RCC 7860 (cell line): ENCODE measurements at places on chromosomes 13 and 19.
A peak's percentile ranks its signal among the peaks of the same experiment; 100 is the strongest.

DNA sequence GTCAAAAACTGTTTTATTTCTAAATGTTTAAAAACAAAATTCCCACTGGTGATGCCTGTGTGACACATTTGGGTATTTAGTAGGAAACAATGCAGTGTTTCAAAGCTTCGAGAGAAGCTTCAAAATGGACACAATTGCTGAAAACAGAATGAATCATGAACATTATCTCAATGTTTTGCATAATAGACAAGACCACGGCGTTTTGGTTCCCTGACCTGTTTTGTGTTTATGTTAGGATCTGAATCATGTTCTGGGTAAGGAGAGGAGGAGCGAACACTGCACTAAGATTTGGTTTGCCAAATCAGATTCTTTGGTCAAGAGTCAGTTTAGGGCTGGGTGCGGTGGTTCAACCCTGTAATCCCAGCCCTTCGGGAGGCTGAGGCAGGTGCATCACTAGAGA lies 42.2 kb downstream of the IFT88 start:
- no peak for DNase-seq

DNA sequence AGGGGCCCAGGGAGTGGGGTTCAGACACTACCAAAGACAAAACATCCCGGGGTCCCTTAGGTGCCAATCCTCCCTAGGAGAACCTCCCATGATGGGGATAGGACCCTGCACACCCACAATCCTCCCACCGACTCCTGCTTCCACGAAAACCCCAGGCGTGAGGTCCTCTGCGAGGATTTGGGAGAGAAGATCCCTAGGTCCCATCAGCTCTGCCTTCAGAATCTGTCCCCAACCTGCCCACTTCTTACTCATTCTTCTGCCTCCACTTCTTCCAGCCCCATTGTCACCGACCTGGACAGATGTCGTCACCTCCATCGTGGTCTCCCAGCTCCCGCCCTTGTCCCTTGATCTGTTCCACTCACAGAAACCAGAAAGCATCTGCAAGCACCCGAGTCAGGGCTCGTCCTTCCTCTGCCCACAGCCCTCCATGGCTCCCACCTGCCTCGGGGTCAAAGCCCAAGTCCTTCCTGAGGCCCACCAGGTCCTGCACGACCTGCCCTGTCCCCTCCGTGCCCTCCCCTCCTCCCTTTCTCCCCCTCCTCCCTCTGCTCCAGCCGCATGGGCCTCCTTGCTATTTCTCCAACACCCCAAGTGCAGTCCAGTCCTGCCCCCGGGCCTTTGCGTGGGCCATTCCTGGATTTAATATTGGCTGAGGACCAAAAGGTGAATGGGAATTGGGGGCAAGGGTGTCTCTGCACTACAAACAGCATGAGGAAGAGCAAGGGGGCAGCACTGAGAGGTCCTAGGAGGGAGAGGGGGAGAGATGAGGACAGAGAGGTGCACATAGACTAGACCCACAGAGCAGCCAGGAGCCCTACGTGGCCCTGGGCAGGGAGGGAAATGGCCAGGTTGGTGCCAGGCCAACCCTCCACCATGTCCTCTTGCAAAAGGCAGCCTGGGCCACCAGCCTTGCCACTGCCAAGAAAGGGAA lies 51.3 kb downstream of the PTPRS start:
- no peak for DNase-seq

DNA sequence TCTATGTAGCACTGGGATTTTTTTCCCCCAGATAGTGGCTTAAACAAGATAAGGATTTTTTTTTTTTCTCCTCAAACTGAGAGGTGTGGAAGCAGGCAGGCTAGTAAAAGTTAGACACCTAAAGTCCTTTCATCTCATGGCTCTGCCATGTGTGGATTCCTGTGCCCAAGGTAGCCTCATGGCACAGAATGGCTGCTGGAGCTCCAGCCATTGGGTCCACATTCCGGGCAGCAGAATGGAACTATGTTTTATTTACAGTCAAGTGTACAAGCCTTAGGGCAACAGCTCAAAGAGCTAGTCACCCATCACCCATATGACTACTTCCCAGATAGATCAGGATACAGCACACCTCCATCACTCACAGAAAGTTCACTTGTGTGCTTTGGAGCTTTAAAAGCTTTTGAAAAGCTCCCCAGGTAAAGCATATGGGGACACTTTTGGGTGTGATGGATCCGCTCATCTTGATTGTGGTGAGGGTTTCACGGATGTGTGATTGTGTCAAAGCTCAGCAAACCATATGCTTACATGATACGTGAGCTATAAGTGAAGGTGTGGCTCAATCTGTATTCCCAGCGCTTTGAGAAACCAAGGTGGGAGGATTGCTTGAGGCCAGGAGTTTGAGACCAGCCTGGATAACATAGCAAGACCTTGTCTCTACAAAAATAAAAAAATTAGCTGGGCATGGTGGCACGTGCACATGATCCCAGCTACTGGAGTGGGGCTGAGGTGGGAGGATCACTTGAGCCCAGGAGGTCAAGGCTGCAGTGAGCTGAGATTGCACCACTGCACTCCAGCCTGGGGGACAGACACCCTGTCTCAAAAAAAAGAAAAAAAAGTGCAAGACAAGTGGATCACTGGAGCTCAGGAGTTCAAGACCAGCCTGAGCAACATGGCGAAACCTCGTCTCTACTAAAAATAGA lies 18.1 kb downstream of the PGLS start:
- no peak for DNase-seq

DNA sequence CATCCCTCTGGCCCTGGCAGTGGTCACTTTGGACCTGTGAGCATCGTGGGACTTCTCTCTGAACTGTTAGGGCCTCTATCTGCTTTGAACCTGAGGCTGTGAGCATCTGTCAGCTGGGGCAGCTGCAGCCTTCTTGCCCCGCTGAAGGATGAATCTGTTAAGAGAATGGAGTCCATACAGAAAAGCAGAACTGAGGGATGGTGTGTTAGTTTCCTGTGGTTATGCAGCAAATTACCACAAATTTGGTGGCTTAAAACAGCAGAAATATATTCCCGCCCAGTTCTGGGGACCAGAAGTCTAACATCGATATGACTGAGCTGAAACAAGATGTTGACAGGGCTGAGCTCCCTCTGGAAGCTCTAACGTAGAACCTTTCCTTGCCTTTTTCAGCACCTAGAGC lies 1.6 kb upstream of the ZNF497 start:
- DNase-seq = no peak

DNA sequence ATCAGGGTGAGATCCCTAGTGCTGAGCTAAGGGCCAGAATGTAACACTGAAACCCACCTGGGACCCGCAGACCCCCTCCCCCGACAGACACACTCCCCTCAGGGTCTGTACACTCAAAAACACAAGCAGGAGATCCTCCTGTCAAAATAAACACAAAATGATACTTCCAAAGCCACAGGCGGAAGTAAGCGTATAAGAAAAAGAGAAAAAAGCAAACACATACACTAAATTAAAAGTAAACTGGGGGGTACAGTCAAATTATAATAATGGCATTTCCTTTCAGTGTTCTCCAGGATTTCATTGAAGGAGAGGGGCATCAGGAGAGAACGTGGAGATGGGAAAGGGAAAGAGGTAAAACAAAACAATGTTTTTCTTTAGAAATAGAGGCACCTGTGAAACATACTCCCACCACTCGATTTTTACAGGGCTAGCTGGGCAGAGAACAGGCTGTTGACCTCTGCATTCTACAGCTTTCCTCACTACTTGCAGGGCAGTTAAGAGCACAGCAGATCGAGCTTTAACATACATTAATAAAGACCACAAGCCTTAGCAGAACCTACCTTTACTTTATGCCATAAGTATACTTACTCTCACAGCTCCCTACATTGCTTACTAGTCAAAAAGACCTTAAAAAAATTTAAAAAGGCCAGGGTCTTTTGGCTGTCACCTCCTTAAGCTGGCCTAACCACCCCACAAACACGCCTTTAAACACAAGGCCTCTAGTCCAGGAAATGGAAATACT lies 5.3 kb downstream of the ZIC5 start:
- DNase-seq = no peak

DNA sequence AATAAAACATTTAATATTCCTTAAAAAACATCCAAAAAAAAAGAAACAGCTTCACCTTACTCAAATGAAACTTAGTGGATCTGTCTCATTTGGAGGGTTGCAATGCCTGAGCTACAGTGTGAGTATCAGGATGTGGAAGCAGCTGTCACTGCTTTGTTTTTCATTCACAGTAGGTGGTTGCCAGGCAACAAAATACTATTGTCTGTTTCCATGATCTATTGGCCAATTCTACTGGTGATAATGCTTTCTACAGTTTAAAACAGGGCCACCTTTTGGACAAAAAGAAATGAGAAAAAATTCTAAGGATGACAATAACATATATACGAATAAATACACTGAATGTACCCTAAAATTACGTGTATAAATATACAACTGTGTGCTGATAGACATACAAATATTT lies 3.0 kb downstream of the ENOX1 start:
- DNase-seq = no peak

DNA sequence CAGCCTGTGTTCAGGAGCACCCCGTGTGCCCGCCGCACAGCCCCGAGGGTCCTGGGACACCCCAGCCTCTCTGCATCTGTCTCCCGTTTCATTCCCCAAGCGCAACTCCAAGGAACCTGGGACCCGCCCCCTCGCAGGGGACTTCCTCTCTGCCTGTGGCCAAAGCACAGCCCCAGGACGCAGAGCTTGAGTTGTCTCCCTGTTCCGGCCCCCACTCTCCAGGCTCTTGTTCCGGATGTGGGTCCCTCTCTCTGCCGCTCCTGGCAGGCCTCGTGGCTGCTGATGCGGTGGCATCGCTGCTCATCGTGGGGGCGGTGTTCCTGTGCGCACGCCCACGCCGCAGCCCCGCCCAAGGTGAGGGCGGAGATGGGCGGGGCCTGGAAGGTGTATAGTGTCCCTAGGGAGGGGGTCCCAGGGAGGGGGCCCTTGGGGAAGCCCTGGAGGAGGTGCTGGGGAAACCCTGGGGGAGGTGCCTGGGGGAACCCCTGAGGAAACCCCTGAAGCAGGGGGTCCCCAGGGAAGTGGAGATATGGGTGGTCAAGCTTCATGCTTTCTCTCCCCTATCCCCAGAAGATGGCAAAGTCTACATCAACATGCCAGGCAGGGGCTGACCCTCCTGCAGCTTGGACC lies 1.3 kb downstream of the HCST start:
- DNase-seq = peak; percentile 69

- DNase-seq = no peak
Observed at GRCh38 chr19:45304141-45304926, 18.3 kb downstream of the CKM start.
